Neural crest cell (in vitro differentiated cells): ENCODE measurements at places on chromosomes 11 and 22. TPM values are rescaled to one million over a fixed set of nuclear protein-coding genes. Genes with fewer than 3 reads are reported as not detected.

The MYO7A gene
- 2.1 and 2.5 TPM in 2 replicates for total RNA-seq

The CBLIF gene
- not detected in 2 replicates for total RNA-seq

The ACR gene
- 0.34 TPM in 1 of 2 replicates, not detected in the other for total RNA-seq

The OR51E2 gene
- total RNA-seq: not detected in 2 replicates

The RAB30 gene
- 15.1 and 15.4 TPM in 2 replicates for total RNA-seq

The NCAM1 gene
- 76.7 and 85.2 TPM in 2 replicates for total RNA-seq

- DNase-seq: no peak
Measured at GRCh38 chr11:111393096-111393495, 14.0 kb upstream of the POU2AF1 start.

- DNase-seq: no peak
Measured at GRCh38 chr22:44459551-44459950, 38.5 kb downstream of the RTL6 start.

- no peak for DNase-seq
Measured at GRCh38 chr11:45502226-45502545, 163.2 kb downstream of the CHST1 start.

GRCh38 chr22:28155808-28156207, 236.8 kb upstream of the PITPNB start:
- DNase-seq: no peak

DNA sequence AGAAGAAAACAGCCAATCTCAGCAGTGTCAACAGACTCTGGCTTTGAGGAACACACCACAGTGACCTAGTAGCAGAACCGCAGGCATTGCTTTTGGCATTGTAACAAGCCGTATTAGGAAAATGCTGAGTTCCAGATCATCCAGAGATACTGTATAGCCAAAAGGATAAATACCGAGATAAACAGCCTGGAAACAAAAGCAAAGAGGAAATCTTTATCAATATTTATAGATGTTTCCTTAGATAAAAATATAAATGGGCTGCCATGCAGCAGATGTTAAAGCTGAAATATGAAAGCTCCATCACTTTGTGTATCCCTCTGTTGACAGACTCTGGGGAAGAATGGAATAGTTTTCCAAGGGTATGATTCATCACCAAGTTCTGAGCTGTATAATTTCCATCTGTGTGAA, 98.9 kb upstream of the TP53AIP1 start:
- no peak for DNase-seq

DNA sequence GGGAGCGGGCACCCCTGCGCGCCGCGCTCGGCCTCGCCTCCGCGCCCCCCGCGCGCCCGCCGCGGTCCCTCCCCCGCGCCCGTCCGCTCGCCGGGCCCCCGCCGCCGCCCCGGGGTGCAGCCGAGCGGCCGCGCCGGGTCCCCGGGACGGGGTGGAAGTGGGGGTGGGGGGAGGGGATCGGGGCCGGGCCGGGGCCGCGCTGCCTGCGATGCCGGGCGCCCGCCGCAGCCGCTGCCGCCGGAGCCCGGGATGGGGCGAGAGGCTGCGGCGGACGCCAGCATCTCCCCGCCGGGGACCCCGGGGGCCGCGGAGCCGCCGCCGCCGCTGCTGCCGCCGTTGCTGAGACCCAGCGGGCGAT, 365 bp downstream of the MGAT3 start:
- no peak for DNase-seq

- peak; percentile 54 for DNase-seq
Measured at GRCh38 chr11:134412203-134413042, at the start of gene B3GAT1. B3GAT1 (minus strand) TSS chr11:134412242; CDS start chr11:134387659, 24,583 bp downstream.

DNA sequence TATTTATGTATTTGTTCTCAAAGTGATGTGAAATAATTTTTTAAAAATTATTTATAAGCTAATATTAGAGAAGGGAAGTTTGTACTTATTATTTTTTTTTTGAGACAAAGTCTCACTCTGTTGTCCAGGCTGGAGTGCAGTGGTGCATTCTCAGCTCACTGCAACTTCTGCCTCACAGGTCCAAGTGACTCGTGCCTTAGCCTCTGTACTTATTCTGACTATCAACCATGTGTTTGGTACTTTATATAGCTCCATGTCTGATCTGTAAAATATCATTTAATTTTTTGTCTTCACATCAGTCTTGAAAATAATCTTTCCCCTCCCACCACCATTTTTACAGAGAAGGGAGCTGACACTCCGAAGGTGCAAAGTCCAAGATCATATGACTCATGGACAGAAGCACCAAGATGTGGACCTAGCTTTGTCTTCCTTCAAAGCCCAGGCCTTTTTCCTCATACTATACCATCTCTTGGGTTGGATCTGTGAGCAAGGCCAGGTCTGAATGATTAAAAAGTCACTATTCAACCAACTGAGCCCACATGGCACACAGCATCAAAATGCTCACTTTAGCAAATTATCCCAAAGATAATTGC, 32.4 kb upstream of the EED start:
- no peak for DNase-seq

- DNase-seq: no peak
Measured at GRCh38 chr11:11237070-11237832, 115.8 kb downstream of the CSNK2A3 start.

GRCh38 chr22:50503475-50504145, 3.9 kb downstream of the LMF2 start:
- no peak for DNase-seq

- DNase-seq: no peak
Measured at GRCh38 chr11:77407613-77408012, 66.3 kb downstream of the PAK1 start.

DNA sequence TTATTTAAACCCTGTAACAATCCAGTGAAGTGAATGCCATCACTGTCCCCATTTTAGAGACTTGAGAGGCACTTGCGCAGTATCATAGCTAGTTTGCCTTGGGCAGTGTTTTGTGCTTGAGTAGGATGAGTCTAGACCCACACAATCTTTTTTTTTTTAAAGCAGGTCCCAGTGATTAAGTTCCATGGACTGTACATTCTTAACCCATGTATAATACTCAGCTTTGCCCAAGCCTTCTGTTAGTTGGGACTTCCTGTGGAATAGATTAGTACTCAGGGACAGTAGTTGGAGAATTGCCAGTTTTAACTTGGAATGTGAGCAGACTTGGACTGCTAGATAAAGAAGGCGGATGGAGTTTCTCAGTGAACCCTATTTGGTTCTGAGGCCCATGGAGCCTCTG, 108.6 kb upstream of the RASSF10 start:
- no peak for DNase-seq

DNA sequence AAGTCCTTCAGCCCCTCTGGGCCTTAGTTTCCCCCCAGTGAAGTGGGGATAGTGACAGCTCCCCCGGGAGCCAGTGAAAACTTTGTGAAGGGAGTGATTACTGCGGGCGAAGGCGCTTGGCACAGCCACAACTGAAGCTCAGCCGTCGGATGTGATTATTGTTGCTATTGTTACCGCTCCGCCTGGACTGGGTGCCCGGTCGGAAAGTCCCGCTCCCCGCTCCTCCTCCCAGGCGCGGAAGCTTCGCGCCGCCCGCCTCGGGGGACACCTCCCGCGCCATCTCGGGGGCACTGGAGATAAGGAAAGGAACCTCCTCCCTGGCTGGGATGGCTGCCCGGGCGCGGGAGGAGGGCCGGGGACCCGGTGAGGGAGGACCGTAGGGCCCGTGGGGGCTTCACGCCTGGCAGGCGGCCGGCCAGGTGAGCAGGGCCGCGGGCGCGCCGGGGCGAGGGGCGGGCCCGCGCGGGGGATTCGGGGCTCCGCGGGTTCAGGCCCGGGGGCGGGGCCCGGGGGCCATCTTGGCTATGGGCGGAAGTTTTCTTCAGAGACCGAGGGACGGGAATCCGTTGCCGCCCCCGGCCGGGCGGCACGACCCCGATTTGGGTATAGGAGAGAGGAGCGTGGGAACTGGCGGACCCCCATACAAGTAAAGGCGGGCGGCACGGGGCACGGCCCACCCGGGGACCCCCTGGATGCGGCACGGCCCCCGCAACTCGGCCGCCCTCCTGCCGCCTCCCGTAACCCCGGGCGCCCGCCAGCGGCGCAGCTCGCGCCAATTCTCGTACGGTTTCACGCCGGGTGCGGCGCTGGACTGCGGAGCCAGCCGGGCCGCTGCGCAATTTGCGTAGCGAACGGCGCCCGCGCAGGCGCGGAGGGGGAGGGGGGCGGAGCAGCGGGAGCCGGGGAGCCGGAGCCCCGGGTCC, at the start of gene GPR137:
Gene GPR137 (plus strand): TSS at position 887 of the 923 bp plus-strand sequence. CDS start 677 bp downstream, outside the sequence.
- DNase-seq: peak; percentile 95

GRCh38 chr22:46854125-46854870, 91.8 kb downstream of the TBC1D22A start:
- no peak for DNase-seq

GRCh38 chr11:95699631-95700470, 89.7 kb downstream of the FAM76B start:
- DNase-seq: no peak

DNA sequence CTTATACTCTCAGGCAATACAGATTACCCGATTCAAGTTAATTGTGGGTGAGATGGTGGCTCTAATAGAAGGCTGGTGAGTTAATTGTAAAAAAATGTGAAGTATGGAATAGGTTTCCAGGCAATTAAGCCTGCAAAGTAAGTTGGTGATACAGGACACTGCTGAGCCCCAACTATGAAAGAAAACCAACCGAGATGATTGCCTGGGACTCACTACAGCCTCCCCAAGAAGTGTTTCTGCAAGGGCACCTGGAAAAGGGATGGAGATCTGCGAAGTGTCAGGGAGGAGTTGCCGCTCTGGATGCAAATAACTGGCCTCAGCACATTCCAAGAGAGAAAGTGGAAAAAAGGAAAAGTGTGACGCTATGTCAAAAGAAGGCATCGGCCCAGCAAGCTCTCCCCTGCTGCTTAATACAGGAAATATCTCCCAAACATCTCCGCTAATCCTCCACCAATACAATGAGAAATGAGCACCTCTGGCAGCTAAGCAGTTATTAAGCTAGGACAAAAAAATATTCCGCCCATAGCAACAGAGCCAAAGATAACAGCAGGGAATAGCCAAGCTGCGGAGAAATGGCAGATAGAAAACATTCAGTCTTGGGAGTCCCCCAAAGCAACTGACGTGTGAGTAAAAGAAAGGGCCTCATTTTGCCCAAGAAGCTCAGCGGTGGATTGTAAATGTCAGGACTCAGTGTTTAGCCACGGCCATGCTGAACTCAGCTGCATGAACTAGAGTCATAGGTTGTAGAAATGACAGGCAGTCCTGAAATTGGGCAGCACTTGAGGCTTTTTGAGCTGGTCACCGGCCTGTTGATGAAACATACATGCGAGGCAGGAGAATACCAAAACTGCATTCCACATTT, 133.7 kb downstream of the SNX19 start:
- no peak for DNase-seq

DNA sequence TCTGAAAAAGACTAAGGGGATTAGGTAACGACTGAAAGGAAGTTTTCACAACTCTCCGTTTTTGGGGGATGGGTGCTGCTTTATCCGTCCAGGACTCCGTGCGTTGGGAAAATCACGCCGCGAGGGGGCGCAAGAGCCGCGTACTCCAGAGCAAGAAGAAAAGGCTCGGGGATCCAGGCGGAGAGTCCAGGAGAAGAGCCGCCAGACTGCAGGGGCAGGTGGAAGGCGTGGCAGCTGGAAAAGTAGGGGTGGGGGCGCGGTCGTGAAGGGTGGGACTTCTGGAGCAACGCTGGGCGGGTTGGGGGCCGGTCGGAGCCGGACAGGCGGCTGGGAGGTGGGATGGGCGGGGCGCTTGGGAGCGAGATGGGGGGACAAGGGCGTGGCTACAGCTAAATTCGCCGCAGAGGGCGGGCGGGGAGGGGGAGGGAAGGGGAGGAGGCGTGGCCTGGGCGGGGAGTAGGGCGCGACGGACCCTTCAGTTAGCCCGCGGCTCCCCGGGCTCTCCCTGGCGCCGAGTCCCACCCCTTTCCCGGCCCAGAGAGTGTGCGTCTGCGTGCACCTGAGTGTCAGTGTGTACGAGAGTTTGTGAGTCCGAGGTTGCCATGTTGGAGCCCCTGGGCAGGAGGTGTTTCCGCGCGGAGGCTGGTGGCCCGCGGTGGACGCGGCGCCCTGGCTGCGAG, 613 bp upstream of the ARHGEF17 start:
- DNase-seq: peak; percentile 100

DNA sequence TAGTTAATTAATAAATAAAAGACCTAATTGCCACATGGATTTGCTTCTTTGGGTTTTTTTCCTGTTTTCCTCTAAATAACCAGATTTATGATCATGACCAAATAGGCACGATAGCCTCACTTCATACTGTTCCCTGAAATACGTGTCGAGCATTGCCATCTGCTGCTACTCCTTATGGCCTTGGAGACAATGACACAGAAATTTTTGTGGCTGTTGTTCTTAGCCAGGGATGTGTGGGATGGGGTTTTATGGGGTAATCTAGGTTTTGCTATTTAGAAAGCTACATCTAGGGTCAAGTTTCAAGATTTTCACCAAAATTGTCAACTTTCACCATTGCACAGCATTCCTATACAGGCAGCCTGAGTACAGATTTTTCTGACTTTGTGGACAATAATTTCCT, 145.2 kb downstream of the DBX1 start:
- DNase-seq: no peak

GRCh38 chr11:117835576-117835975, 11.0 kb upstream of the FXYD2 start:
- no peak for DNase-seq

GRCh38 chr22:31119026-31119717, 3.6 kb upstream of the INPP5J start:
- no peak for DNase-seq

- no peak for DNase-seq
Measured at GRCh38 chr11:27277843-27278242, 85.2 kb downstream of the CCDC34 start.

GRCh38 chr11:48054994-48055291, 74.6 kb downstream of the PTPRJ start:
- no peak for DNase-seq

DNA sequence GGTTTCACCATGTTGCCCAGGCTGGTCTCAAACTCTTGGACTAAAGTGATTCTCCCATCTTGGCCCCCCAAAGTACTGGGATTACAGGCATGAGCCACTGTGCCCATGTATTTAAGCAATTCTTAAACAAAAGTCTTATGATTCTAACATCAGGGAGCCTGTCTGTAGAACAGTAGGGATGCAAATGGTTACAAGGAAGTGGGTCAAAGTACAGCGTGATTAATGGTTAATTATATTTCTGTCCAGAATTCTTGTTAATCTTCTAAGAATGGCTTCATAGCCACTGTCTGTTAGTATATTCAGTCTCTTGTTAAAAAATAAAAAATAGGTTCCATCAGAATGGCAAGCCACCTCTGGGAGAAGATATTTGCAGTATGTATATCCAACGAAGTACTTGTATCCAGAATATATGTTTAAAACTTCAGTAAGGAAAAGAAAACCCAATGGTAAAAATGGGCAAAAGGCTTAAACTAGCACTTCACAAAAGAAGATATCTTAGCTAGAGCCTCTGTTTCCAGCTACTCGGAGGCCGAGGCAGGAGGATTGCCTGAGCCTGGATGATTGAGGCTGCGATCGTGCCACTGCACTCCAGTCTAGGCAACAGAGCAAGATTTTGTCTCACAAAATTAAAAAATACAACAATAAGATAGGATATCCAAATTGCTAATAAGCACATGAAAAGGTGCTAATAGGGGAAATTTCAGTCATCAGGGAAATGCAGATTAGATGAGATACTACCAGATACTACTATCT, 22.9 kb downstream of the ATG13 start:
- DNase-seq: no peak

GRCh38 chr11:69526453-69526810, 45.0 kb downstream of the LINC01488 start:
- no peak for DNase-seq
